Bone marrow (tissue), 2 donors: ENCODE measurements at places on chromosomes 13 and 19.
A peak's percentile ranks its signal among the peaks of the same experiment; 100 is the strongest.

GRCh38 chr19:10074153-10074552 is 12.0 kb upstream of the SHFL start:
- no peak for DNase-seq

DNA sequence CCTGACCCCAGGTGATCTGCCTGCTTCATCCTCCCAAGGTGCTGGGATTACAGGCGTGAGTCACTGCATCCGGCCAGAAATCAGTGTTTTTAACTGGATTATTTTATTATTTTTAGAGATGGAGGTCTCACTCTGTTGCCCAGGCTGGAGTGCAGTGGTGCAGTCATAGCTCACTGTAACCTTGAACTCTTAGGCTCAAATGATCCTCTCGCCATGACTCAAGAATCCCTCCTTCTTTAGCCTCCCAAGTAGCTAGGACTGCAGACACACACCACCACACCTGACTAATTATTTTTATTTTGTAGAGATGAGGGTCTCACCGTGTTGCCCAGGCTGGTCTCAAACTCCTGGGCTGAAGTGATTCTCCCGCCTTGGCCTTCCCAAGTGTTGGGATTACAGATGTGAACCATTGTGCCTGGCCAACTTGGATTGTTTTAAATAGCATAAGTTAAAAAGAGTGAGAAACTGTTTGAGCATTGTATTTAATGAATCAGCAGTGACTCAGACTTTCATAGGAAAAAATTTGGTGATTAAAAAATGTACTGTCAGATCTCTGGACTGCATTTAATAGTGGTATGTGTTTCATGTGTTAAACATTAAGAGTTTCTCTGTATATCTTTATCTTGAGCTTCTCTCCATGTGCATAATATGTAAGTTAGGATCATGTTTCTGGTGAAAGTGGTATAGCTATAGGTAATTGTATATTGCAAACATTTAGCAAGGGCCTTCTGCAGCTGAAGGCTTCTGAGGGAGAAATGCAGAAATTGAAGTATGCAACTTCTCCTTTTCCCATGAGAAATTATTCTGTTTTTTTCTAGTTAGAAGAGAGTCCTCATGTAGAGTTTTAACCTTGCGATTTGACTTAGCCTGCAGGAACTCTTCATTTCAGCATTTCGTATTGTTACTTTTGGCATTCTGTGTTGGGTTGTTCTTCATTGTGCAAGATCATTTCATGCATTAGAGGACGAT is 121.2 kb downstream of the PCCA start:
- no peak for DNase-seq

- DNase-seq = no peak
These were observed 32.9 kb downstream of the TSHZ3 start for GRCh38 chr19:31316201-31316951.

DNA sequence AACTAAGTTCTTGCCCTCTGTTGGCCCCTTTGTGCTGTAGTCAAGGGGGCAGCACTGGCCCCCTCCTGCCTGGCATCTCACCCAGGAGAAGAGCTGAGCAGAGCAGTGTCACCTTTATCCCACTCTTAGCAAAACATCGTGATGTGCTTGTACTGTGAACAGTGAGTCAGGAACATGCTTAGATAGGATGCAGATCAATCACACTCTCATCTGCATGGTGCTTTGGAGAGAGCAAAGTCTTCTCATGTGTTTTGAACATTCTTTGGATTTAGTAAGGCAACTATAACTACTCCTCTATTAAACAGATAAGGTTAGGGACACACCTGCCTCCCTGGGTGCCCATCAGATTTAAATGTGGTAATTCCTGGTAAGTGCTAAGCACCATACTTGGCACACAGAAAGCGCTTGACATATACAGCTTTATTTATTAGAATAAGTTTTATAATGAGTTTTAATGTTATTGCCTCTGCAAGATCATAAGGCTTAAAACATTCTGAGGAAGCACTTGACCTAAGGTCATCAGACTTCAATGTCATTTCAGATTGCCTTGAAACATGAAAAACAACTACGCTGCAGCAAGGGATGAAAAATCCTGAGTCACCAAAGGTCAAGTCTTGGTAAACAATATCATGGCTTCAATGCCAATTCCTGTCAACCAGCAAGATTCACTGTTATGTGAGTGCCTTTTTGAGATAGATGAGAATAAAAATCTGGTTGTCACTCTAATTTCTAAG is 82.4 kb upstream of the IRS2 start:
- DNase-seq = no peak

GRCh38 chr19:14021474-14021873 is 6.5 kb upstream of the RLN3 start:
- no peak for DNase-seq

- DNase-seq = no peak
These were observed 1519.6 kb downstream of the PCDH9 start for GRCh38 chr13:65710514-65710913.

- DNase-seq = no peak
These were observed 30.6 kb downstream of the GPX4 start for GRCh38 chr19:1134431-1134830.

GRCh38 chr19:45423589-45424190 is at the start of gene ERCC1:
Gene ERCC1 (minus strand): TSS chr19:45423917. CDS start chr19:45423374, 543 bp downstream.
- peak; percentile 69 for DNase-seq

- no peak for DNase-seq
These were observed 12.4 kb downstream of the CEBPG start for GRCh38 chr19:33385956-33386355.

DNA sequence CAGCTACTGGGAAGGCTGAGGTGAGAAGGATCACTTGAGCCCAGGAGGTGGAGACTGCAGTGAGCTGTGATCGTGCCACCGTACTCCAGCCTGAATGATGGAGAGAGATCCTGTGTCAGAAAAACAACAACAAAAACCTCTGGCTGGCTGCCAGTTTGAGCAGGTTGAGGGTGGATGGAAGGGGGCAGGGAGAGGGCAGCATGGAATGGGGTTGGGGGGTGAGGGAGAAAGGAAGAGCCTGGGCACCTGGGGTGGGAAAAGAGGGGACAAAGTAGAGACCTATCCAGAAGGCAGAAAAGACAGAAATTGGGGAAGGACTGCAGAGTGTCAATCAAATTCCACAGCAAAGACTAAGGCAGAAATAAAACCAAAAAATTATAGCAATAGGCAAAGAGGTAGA is 4.7 kb downstream of the SLC1A5 start:
- no peak for DNase-seq

DNA sequence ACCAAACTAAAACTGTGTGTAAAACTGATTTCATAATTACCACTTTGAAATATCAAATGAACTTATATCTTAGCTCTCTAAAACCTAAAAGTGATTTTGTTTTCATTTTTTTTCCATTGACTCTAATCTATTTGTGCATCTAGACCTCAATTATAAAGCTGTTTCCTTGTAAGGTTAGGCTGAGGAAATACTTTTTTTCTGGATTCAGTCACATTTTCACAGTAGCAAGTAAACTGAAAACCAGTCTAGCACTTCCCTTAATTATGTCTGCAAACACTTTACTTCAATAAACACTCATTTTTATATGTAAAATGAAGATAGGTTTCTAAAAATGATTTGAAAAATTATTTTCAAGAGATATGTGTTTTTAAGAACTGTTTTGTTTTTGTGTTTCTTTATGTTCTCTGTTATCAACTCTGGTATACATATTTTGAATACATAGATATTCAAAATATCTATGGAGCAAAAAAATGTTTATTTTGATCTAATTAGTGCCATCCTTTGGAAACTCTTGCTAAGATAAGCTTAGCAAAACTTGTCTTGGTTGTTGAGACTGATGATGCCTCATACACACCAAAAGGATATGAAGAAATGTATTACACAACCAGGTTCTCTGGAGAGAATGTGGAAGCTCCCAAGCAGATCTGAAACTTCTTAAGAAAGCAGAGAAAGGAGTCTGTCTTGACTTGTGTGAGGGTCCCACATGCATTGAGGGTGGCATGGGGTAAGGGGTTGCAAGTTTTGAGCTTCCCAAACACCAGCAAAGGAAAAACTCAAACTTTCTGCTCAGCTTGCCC is 1887.4 kb downstream of the PCDH9 start:
- no peak for DNase-seq

- DNase-seq = no peak
These were observed 86.1 kb downstream of the FLT1 start for GRCh38 chr13:28408863-28409262.

DNA sequence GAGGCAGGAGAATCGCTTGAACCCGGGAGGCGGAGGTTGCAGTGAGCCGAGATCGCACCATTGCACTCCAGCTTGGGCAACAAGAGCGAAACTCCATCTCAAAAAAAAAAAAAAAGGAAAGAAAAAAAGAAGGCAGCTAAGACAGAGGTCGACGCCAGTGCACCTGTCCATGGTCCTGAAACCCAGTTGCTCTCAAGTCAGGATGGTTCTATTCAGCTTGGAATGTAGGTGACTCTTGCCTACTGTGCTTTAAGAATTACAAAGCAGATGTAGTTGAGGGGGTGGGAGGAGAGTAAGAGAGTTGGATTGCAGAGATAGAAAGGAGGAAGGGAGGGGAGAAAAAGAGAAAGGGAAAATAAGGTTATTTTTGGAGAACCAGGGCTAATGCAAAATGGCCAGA is 18.7 kb downstream of the CACNG7 start:
- no peak for DNase-seq

DNA sequence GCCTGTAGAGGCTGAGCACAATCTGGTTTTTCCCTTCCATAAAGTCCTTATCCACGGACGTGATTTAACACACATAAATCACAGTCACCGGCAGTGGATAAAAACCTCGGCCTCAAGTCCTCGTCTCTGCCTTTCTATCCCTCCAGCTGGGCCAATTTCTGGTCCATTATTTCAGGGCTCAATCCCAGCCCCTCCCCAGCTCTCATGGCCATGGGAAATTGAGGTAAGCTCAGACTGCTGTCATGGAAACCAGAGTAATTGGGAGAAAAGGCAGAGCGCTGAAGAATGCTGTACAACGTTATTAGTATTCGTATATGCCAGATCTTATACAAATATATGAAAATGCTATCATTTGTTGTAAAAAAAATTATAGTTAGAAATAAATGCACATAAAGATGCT is 86.2 kb upstream of the USP29 start:
- no peak for DNase-seq

GRCh38 chr13:113420232-113420631 is 33.1 kb downstream of the ADPRHL1 start:
- DNase-seq = no peak

DNA sequence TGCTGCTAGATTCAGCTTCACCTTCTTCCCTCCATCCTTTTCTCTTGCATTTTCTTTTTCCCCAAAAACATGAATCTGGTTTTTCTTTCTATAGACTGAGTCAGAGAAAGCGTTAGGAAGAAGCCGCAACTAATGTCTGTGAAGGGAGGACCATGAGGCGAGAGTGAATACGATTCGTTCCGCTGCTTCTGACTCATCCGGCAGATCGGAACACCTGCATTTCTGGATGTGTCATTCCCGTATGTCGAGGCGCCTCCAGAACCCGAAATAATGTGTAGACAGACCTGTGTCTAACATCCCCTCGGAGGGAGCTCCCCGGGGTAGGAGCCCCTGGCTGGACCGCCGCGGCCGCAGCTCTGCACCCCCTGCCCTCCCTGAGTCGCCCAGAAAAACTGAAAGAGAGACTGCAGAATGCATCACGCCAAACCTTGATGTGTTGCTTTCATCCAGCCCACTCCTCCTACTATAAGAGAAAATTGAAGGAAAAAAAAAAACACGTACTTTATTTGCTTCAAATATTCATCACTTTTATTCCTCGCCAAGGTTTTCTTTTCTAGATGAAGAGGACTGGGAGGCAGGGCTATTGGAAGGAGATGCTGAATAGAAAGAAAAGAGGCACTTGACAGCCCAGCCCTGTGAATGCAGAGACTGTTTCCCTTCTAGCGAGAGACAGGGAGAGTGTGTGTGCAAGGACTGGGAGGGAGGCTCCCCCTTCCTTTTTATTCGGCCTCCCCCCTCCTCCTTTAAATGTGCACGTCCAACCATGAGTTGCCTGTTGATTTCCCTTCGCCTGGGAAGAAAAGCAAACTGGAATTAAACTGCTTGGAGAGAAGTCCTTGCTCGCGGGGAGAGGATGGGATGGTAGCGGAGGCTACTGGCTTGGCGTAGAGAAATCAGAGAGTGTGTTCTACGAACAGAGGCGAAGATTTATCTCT is 616 bp upstream of the PCDH17 start:
- no peak for DNase-seq

GRCh38 chr19:45791744-45792469 is 738 bp downstream of the DMWD start:
- no peak for DNase-seq

DNA sequence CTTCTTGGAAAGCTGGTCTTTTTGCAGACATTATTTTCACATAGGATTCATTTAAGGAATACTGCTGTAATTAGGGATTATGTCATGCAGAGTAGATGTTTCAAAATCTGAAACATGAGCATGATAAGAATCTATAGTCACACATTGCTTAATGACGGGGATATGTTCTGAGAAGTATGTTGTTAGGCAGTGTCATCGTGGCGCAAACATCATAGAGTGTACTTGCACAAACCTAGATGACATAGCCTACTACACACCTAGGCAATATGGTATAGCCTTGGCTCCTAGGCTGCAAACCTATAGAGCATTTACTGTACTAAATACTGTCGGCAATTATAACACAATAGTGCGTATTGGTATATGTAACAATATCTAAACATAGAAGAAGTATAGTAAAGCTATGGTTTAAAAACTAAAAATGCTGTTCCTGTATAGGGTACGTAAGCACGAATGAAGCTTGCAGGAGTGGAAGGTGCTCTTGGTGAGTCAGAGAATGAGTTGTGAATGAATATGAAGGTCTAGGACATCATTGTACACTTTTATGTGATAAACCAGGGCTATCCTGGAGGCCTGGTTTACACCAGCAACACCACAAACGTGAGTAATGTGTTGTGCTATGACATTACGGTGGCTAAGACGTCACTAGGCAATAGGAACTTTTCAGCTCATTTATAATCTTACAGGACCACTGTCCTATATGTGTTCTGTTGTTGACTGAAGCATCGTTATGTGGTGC is 283.1 kb downstream of the MTUS2 start:
- no peak for DNase-seq

GRCh38 chr13:110308656-110309359 is 1.7 kb downstream of the COL4A2 start:
- no peak for DNase-seq

- DNase-seq = peak; percentile 62
These were observed 2.6 kb downstream of the BBC3 start for GRCh38 chr19:47228168-47228936.

DNA sequence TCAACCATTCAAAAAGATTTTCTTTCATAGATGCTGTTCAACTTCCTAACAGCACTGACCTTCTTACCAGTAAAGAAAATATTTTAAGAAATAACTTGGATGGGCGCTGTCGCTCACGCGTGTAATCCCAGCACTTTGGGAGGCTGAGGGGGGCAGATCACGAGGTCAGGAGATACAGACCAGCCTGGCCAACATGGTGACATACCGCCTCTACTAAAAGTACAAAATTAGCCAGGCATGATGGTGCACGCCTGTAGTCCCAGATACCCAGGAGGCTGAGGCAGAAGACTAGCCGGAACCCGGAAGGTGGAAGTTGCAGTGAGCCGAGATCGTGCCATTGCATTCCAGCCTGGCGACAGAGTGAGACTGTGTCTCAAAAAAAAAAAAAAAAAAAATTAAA is 865.7 kb upstream of the SLC10A2 start:
- no peak for DNase-seq

GRCh38 chr19:49730166-49730565 is 32.9 kb downstream of the TSKS start:
- DNase-seq = no peak
